Activated CD4-positive, alpha-beta memory T cell treated with anti-CD3 and anti-CD28 coated beads for 36 hours (primary cell): ENCODE measurements at places on chromosomes 5 and 9. TPM values are rescaled to one million over a fixed set of nuclear protein-coding genes. Genes with fewer than 3 reads are reported as not detected.

PCDHA9 gene
- not detected for total RNA-seq

DNA sequence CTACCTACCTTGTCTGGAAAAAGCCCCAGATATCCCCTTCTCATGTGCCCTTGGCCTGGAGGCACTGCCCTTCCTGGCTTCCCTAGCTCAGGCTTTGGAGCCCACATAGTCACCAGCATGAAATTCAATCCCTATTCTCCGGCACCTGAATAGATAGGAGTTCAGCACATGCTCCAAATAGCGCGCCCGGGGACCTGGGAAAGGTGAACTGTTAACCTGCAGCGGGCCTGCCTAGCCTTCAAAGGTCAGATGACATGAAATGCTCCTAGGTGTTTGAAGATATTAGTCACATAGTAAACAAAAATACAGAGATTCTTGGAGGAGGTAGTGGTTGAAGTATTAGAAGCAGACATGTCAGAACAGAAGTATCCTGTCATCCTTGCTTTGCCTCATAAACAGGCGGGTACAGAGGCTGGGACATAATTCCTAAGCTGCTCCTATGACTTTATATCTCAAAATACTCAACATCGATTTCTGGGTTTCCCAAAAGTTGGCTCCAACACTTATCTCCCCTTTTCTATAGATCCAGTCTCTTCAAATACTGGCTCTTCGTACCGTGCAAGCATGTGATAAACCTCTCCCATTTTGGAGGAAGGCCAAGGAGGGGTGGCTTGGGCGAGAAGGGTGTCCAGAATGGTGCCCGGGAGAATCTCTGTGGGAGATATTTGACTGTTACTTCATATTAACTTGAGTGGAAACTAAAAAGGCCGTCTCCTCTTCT lies 88.0 kb upstream of the ANKH start:
- H3K4me1 ChIP-seq, result no peaks in the 10 kb centered on the region
- H3K36me3 ChIP-seq, result no peaks in the 10 kb centered on the region
- no peak overlapping the region for H3K4me3 ChIP-seq
- DNase-seq, result no peak
- no peaks in the 10 kb centered on the region for H3K27me3 ChIP-seq

DNA sequence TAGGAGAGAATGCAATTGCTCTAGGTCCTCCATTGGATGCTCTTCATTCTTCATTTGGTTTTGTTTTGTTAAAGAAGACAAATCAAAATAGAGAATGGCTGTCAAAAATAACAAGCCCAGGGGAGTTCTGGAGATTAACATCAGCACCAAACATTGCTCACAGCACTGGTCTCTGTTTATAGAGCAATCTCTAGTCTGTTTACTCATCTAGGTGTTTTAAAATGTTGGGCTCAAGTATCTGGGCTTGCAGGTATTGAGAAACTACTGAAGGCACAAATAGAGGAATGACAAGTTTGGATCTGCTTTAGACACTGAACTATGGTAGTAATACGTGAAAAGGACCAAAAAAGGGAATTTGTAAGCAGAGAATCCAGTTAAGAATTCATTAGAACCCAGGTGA lies 77.0 kb upstream of the TMC1 start:
- no peak for DNase-seq
- no peaks in the 10 kb centered on the region for H3K27me3 ChIP-seq

DNA sequence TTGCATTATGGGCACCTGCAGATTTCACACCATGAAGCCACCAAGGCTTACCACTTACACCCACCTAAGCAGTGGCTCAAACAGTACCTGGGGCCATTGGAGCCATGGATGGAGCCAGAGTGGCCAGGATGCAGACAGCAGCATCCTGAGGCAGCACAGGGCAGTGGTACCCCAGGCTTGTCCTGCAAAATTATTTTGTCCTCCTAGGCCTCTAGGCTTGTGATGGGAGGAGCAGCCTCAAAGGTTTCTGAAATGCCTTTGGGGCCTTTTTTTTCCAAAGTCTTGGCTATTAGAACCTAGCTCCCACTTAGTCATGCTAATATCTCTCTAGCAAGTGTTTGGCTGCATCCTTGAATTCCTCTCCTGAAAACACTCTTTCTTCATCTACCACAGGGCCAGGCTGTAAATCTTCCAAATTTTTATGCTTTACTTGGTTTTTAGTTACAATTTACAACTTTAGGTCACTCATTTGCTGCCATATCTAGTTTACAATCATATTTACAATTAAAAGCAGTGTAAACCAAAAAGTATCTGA lies 15.7 kb downstream of the TMC1 start:
- H3K27me3 ChIP-seq, result no peaks in the 10 kb centered on the region
- peaks cover 24% of the 10 kb centered on the region for H3K4me1 ChIP-seq
- no peak overlapping the region for H3K27ac ChIP-seq
- DNase-seq, result no peak

GRCh38 chr5:7565559-7565958 lies 169.6 kb downstream of the ADCY2 start:
- H3K27ac ChIP-seq, result no peak overlapping the region
- H3K4me3 ChIP-seq, result no peak overlapping the region
- peaks cover 2% of the 10 kb centered on the region for H3K27me3 ChIP-seq
- DNase-seq, result no peak

- no peak overlapping the region for H3K4me3 ChIP-seq
- H3K4me1 ChIP-seq, result peaks cover 62% of the 10 kb centered on the region
- DNase-seq, result no peak
- peaks cover 31% of the 10 kb centered on the region for H3K36me3 ChIP-seq
Measured at GRCh38 chr9:20580673-20581072, 41.6 kb downstream of the MLLT3 start.

DNA sequence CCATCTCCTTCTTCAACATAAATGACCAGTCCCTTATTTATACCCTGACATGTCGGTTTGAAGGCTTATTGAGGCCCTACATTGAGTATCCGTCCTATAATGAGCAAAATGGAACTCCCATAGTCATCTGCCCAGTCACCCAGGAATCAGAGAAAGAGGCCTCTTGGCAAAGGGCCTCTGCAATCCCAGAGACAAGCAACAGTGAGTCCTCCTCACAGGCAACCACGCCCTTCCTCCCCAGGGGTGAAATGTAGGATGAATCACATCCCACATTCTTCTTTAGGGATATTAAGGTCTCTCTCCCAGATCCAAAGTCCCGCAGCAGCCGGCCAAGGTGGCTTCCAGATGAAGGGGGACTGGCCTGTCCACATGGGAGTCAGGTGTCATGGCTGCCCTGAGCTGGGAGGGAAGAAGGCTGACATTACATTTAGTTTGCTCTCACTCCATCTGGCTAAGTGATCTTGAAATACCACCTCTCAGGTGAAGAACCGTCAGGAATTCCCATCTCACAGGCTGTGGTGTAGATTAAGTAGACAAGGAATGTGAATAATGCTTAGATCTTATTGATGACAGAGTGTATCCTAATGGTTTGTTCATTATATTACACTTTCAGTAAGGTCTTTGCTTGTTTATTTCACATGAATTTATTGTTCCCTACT lies 38.2 kb upstream of the BTNL3 start:
- H3K27me3 ChIP-seq, result no peaks in the 10 kb centered on the region
- no peaks in the 10 kb centered on the region for H3K36me3 ChIP-seq
- no peak overlapping the region for H3K27ac ChIP-seq
- H3K4me1 ChIP-seq, result no peaks in the 10 kb centered on the region
- H3K4me3 ChIP-seq, result no peak overlapping the region

IFNA13 gene
- not detected for total RNA-seq

DNA sequence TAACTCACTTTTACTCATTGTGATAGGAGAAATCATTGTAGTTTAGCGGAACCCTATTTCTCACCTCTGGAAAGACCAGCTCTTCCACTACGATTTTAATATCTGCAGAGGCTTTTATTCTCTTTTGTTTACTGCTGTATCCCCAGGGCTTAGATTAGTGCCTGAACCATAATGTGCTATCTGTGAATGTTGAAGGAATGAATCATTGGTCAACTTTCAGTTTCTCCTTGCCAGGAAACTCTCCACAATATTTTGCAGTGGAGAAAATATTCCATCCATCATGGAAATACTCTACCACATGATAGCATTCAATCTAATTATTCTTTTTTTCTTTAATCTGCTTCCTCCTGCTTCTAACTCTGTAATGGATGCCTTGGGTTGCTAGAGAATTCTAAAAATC lies 263.5 kb upstream of the PTPRD start:
- no peaks in the 10 kb centered on the region for H3K36me3 ChIP-seq
- H3K27ac ChIP-seq, result no peak overlapping the region
- H3K4me1 ChIP-seq, result no peaks in the 10 kb centered on the region
- no peak for DNase-seq

DNA sequence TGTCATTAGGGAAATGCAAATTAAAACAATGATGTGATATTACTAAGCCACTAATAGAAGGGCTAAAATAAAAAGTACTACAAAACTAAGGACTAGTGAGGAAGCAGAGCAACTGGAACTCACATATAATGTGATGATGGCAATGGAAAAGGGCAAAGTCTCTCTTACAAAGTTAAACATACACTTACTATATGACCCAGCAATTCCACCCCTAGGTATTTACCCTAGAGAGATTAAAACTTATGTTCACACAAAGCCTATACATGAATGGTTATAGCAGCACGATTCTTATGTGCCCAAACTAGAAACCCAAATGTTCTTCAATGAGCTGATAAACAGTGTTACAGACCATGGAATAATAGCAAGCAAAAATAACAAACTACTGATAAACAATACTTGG lies 643.7 kb downstream of the TLE1 start:
- no peaks in the 10 kb centered on the region for H3K27me3 ChIP-seq
- no peaks in the 10 kb centered on the region for H3K36me3 ChIP-seq
- no peak for DNase-seq

- peaks cover 27% of the 10 kb centered on the region for H3K36me3 ChIP-seq
- peaks cover 62% of the 10 kb centered on the region for H3K4me1 ChIP-seq
Measured at GRCh38 chr5:140261403-140262171, 41.3 kb downstream of the PFDN1 start.

LCN15 gene
- total RNA-seq, result not detected

GRCh38 chr5:53350991-53351770 lies 129.2 kb upstream of the FST start:
- no peak overlapping the region for H3K27ac ChIP-seq
- DNase-seq, result no peak
- H3K27me3 ChIP-seq, result peaks cover 2% of the 10 kb centered on the region
- H3K36me3 ChIP-seq, result no peaks in the 10 kb centered on the region
- no peak overlapping the region for H3K4me3 ChIP-seq

DNA sequence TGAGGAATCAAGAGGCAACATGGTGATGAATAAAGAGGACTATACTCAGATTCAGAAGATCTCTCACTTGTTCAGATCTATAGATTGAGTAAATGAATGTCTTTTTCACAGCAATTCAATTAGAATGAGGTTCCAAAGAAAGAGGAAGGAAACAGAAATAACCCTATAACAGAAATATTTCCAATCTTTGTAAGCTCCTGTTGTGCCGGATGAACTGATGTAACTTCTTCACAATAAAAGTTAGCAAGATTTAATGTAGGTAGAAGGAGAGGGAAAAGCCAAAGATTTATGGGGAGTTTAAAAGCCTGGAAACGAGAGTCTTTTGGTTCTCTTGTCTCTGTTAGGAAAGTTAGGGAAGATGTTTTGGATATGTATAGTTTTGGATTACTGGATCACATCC lies 92.1 kb downstream of the PBX3 start:
- H3K27ac ChIP-seq, result no peak overlapping the region
- no peak overlapping the region for H3K4me3 ChIP-seq
- H3K4me1 ChIP-seq, result peaks cover 5% of the 10 kb centered on the region
- no peaks in the 10 kb centered on the region for H3K27me3 ChIP-seq

KLF4 gene
- 0.75 TPM for total RNA-seq

PPP2R2B gene
- 1.0 TPM for total RNA-seq

DNA sequence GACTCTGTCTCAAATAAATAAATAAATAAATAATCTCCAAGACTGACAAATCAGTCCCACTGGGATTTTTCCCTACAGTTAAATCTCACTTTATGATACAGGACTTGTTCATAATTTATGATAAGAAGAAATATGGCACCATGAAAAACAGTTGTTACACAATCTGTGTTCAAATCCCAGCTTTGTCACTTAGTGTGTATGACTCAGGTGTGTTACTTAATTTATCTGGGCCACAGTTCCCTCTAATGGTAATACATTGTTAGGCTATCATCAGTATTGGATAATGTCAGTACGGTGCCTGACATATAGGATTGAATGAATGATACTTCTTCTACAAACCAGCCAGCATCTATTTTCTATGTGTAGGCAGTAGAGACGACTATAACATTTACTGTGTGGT lies 23.1 kb downstream of the SLC36A3 start:
- no peak overlapping the region for H3K4me3 ChIP-seq
- no peak overlapping the region for H3K27ac ChIP-seq
- H3K36me3 ChIP-seq, result no peaks in the 10 kb centered on the region
- H3K27me3 ChIP-seq, result peaks cover 8% of the 10 kb centered on the region
- no peak for DNase-seq

GRCh38 chr5:168892618-168893186 lies 313.5 kb upstream of the PANK3 start:
- no peaks in the 10 kb centered on the region for H3K4me1 ChIP-seq
- no peak overlapping the region for H3K4me3 ChIP-seq
- peaks cover 15% of the 10 kb centered on the region for H3K27me3 ChIP-seq
- no peak overlapping the region for H3K27ac ChIP-seq
- no peaks in the 10 kb centered on the region for H3K36me3 ChIP-seq

DNA sequence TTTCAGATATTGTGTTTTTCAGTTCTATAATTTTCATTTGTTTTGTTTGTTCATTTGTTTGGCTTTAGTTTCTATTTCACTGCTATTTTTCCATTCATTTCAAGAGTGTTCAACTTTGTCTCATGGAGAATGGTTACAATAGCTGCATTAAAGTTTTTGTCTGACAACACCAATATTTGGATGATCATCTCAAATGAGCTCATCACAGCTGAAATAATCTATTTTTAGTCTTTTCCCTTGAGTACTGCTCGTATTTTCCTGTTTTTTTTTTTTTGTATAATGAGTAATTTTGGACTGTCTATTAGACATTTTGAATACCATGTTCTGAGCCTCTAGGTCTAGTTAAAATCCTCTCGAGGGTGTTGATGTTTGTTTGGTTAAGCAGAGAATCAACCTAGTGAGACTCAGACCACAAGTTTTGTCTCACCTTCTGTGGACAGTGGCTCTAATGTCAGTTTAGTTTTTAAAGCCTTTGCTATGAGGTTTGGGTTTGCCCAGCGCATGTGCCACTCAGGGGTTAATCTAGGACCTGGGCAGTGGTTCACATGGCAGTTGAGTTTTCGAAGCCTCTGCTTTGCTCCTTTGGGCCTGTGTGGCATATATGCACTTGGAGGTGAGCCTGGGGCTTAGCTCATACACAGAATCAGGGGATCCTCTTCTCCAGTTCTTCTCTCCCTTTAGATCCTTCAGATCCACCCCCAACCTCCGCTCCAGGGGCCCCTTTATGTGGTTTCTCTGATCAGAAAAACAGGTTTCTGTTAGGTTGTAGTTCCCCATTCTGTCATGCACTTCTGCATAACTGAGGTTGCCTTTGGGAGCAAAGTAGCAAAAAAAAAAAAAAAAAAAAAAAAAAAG lies 79.8 kb downstream of the ARSB start:
- no peaks in the 10 kb centered on the region for H3K27me3 ChIP-seq
- no peak overlapping the region for H3K27ac ChIP-seq
- H3K4me1 ChIP-seq, result no peaks in the 10 kb centered on the region
- DNase-seq, result no peak
- no peak overlapping the region for H3K4me3 ChIP-seq
